ENCODE measurements at places on chromosomes 3 and 15.

- DNase-seq, result no peak
These were observed 262.5 kb downstream of the SOX2 start for GRCh38 chr3:181974198-181974597.

- no peak for DNase-seq
These were observed 143.3 kb downstream of the HCN4 start for GRCh38 chr15:73225358-73226015.

- DNase-seq, result no peak
These were observed 94.8 kb downstream of the CPN2 start for GRCh38 chr3:194256040-194256945.

- DNase-seq, result no peak
These were observed 25.0 kb downstream of the ZNF654 start for GRCh38 chr3:88084097-88084501.

GRCh38 chr15:51600114-51600513 is 22.5 kb downstream of the DMXL2 start:
- peak; percentile 91 for DNase-seq

DNA sequence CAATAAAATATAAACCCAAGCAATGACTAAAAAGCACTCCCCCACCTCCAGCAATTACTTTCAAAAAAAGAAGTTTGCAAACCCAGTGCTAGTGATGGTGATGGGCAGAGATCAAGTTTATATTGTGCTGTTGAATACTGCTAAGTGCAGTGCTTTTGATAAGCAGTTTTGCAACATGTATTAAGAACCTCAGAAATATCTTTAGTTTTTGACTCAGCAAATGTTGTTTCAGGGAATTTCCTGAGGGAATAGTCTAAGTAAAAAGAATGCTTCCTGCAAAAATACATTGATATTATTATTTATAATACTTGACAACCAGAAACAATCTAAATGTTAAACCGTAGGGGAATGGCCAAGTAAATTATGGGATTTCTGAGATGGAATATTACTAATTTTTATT is 69.3 kb downstream of the ADAMTSL3 start:
- no peak for DNase-seq

- no peak for DNase-seq
These were observed 4.5 kb downstream of the MYO9A start for GRCh38 chr15:72113347-72114031.

GRCh38 chr15:43518197-43518761 is 871 bp downstream of the MAP1A start:
- no peak for DNase-seq

GRCh38 chr3:192896208-192896607 is 21.4 kb downstream of the MB21D2 start:
- DNase-seq, result no peak

GRCh38 chr3:18505056-18505455 is 79.9 kb upstream of the SATB1 start:
- DNase-seq, result no peak

GRCh38 chr15:52778457-52778856 is 11.7 kb downstream of the ONECUT1 start:
- DNase-seq, result no peak

GRCh38 chr3:30546934-30547333 is 59.5 kb upstream of the TGFBR2 start:
- no peak for DNase-seq

GRCh38 chr3:56890448-56891091 is 88.8 kb upstream of the ARHGEF3 start:
- no peak for DNase-seq

GRCh38 chr15:101501703-101502373 is 12.3 kb upstream of the PCSK6 start:
- DNase-seq, result peak; percentile 22

DNA sequence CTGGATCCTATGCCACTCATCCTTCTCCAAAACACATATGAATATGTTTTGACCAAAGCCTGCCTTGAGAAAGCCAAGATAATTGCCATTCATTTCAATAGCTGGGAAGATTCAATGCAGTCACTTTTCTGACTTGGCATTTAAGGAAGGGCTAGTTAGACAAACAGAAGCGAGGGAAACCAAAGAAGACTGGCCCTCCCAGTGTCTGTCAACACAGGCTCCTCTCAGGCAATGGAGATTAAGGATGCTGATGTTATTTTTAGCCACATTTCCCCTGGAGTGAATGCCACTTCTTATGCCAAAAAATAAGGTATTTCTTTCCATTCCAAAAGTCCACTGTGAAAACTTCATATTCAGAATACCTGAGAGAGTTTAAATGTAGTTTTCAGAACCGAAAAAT is 101.7 kb downstream of the P3H2 start:
- no peak for DNase-seq

- no peak for DNase-seq
These were observed 68.6 kb upstream of the RPL35A start for GRCh38 chr3:197881270-197881969.

DNA sequence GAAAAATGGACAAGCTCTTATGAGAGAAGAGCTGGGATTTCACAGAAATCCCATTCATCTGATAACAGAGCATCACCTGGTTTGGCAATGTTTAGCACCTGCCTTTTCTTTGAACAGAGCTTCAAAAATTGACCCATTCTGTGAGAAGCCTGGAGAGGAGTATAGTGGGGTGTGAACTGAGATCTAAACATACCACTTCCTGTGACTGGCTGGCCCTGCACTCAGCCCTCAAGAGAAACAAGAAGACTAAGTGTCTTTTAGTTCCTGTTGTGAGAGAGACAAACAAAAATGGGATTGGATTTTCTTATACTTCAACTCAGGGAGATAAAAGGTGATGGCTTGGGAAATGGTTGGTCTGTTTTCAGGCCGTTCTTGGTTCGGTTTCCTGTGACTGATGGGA is 1060.2 kb downstream of the ROBO1 start:
- DNase-seq, result no peak

- no peak for DNase-seq
These were observed 45.9 kb downstream of the CMSS1 start for GRCh38 chr3:99863588-99863987.

DNA sequence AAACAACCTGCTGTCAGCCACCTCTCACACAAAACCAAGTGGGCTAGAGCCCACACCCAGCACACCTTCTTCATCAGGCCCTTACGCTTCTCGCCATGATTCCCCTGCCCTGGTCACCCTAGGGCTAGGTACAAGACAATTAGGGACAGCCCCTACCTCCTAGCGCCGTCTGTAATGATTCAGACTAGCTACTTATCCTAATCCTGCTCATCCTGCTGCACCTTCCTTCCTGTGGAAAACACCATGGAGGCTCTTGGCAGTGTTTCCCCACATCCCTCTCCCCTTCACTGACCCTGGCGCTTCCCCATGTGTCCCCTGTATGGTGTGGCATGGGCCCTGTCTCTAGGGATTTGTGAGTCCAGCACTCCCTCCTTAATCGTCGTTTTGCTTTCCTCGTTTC is 39.6 kb upstream of the ICE2 start:
- DNase-seq, result no peak

DNA sequence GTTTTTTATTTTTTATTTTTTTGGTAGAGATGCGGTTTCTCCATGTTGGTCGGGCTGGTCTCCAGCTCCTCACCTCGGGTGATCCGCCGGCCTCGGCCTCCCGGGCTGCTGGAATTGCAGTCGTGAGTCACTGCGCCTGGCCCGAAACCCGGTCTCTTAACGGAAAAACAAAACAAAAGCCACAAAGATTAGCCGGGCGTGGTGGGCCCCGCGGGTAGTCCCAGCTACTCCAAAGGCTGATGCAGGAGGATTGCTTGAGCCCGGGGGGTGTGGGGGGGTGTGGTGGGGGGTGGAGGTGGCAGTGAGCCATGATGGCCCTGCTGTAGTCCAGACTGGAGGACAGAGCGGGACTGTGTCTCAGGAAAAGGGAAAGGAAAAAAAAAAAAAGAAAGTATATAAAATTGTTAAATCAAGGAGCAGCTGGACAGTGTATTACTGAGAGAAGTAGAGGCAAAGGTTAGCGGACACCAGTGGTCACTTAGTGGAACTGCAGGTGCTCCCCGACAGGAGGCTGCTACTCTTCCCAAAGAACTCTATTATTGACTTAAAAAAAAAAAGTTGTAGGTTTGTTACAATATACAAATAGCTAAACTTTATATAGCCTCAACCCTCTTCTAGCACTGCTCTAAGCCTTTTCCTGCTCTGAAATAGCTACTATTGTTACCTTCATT is 30.3 kb upstream of the TUBGCP5 start:
- peak; percentile 28 for DNase-seq

- DNase-seq, result no peak
These were observed 358.1 kb downstream of the NSUN3 start for GRCh38 chr3:94420931-94421330.

- DNase-seq, result no peak
These were observed 192.9 kb downstream of the OXSM start for GRCh38 chr3:25982756-25983155.

DNA sequence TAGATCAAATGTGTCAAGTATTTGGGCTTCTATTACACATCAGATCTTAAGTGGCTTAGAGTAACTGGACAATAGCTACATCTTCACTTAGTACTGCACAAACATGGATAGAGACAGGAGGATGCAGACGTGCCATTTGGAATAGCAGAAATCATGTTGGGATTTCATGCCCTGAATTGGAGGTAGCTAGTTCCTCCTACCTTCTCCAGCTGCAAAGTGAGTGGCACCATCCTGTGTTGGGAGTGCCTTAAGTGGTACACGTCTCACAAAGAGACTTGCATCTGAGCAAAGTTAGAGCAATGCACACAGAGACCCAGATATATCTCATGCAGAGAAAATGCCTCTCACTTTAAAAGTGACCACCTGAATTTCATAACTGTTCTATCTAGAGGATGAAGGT is 136.5 kb downstream of the SSR3 start:
- no peak for DNase-seq

- no peak for DNase-seq
These were observed 27.5 kb downstream of the AVEN start for GRCh38 chr15:34011481-34011880.

DNA sequence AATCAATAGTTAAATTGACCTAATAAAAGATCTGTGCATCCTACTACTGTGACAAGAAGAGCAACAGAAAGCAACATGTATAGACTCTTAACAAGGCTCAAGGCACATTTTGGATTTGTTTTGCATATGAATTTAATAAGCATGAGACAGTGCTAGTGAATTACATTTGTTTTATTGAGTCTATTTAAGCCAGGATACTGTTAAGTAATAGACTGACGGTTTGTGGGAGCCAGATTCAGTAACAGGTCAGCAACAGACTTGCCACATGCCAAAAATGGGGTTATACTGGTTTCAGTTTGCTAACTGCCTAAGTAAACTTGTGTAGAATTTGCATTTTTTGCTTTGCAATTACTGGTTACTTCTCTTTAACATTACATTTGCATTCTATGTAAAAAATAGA is 54.0 kb downstream of the MBNL1 start:
- no peak for DNase-seq

- DNase-seq, result no peak
These were observed 15.0 kb upstream of the USP3 start for GRCh38 chr15:63489352-63489751.

DNA sequence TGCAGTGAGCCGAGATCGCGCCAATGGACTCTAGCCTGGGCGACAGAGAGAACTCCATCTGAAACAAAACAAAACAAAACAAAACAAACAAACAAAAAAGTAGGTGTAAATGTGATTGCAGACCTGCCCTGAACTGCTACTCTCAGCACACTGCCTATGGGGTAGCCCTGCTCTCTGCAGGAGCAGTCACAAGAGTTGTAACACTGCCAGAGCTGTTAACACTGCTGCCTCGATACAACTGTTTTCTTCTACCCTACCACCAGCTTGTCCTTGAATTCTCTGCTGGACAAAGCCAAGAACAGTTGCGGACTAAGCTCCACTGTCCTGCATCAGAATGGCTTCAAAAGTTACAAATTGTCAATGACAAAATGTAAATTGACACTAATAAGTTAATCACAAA is 89.3 kb downstream of the ALCAM start:
- DNase-seq, result no peak

GRCh38 chr3:116001151-116001621 is 377.9 kb downstream of the GAP43 start:
- no peak for DNase-seq

GRCh38 chr15:88376574-88377174 is 90.5 kb downstream of the MRPL46 start:
- no peak for DNase-seq

- DNase-seq, result no peak
These were observed 62.2 kb downstream of the ABTB1 start for GRCh38 chr3:127734754-127735473.

DNA sequence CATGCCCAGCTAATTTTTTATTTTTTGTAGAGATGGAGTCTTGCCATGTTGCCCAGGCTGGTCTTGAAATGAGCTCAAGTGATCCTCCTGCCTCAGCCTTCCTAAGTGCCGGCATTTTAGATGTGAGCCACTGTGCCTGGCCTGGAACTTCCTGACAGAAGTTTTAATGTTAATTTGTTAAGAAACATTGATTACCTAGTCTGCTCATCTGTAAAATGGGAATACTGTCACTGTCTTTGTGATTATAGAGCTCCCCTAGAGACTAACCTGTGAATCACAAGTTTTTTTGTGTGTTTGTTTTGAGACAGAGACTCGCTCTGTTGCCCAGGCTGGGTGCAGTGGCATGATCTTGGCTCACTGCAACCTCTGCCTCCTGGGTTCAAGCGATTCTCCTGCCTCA is 4.3 kb upstream of the EIF3J start:
- no peak for DNase-seq

DNA sequence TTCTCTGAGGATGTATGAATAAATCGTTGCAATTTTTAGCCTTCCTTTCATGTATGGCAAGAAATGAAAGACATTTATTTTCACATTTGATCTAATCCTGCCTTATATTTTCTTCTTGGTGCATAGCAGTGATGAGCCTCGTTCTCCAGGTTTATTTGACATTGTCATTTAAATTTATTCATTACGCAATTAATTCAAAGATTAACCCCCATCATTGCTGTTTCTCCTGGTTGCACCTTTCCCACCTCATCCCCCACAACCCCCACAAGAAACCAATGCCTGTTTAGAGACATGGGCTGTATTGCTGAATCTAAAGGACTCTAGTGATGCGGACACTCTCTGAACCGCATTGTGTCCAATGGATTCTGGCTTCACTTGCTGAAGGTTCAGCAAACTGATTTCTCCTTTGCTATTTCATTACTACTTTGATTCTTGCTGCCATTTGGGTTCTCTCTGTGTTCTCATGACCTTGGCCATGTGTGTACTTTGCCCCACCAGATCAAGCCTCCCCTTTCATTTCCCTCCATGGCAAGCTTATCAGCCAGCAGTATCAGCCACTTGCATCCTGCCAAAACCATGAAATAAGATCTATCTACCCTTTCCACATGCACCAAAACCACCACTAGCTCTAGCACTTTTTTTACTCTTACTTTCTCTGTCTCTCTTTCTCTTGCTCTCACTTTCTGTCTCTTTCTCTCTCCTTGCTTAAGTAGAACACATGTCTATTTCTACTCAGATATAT is 382.7 kb downstream of the GBE1 start:
- DNase-seq, result no peak

DNA sequence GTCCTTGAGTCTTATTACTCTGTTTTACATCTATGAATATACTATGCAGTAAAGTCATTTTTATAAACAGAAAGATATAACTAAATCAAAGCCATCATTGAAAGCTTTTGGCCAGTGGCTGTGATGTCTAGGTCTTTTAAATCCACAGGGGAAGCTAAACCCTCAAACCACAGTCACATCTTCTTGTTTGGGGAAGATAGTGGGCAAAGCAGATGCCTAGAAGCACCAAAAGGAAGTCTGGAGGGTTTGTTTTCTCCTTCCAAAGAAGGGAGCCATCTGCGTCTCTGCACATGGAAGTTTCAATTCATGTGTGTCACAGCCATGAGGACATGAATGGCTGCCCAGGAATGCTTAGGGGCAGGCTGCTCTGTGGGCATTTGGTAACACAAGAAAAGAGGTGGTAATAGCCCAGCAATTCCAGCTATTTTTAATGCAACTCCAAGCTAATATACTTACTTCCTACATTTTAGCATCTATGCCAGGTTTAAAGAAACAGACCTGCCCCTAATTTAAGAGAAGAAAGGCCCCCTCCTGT is 322.2 kb downstream of the SLC9A9 start:
- no peak for DNase-seq

Measured in HCT116 (cell line).